Endothelial cell of umbilical vein (primary cell): ENCODE measurements at places on chromosomes 7 and 10.

GRCh38 chr10:70987396-70988130 lies 99.2 kb upstream of the PCBD1 start:
- DNase-seq = no peak

DNA sequence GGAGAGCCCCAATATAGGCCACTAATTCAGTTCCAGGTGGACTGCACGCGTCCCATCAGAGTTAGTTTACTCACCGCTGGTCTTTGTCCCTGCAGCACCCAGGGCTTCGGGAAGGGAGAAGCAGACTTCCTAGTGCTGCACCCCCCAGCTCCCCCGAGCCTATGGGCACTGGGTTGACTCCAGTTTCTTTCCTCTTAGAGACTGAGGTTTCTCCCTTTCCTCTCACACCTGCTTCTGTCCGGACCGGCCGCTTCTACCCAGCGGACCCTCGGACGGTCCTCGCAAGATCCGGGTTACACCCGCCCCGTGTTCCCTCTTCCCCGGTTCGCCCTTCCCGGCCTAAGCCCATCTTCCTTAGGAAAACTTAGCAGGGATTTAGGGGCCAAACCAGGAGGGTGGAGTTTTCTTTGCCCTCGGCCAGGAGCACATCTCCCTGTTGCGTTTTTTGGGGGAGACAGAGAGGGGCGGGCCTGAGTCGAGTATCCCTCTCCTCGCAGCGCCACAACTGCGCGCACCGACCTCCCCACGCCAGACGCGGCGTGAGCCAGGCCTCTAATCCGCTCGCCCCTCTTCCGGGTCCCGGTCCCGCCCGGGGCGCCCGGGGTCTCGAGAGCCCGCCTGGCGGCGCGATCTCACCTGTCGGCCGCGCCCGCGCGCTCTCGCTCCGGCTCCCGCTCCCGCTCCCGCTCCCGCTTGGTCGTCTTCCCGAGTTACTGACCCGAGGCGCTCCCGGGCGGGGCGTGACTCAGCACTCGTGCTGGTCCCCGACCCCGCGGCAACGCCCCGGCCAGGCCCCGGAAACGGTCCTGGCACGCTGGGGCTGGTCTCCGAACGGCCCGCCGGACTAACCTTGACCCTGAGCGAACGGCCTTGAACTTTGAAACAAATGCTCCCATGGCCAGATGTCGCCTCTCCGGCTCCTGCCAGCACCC lies at the start of gene AIFM2:
AIFM2 (minus strand) TSS at position 728 of the 932 bp plus-strand sequence. CDS start 8,741 bp downstream, outside the sequence.
- peak; percentile 38 for DNase-seq

DNA sequence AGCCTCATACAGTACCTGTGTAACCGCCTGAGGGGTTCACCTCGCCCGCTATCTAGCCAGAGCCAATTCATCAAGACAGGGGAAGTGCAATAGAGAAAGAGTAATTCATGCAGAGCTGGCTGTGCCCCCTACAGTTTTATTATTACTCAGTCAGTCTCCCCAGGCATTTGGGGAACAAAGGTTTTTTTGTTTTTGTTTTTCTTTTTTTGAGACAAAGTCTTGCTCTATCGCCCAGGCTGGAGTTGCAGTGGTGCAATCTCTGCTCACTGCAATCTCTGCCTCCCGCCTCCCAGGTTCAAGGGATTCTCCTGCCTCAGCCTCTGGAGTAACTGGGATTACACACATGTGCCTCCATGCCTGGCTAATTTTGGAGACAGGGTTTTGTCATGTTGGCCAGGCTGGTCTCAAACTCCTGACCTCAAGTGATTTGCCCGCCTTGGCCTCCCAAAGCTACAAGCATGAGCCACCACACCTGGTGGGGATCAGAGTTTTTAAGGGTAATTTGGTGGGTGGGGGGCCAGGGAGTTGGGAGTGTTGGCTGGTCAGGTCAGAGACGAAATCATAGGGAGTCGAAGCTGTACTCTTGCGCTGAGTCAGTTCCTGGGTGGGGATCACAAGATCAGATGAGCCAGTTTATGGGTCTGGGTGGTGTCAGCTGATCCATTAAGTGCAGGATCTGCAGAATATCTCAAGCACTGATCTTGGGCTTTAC lies 116.5 kb downstream of the MARCHF5 start:
- DNase-seq = no peak

DNA sequence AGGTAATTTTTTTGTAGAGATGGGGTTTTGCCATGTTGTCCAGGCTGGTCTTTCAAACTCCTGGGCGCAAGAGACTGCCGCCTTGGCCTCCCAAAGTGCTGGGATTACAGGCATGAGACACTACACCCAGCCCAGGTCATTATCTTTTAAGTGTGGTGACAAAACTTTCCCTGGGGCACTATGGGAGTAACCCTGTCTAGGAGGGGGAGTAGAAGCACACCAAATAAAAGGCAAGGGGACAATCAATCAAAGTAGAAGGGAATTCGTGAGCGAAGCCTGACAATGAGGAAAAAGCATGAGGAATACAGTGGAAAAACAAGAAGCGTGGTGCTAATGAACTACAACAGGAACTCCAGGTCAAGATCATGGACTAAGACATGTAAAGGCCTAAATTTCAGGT lies 31.4 kb downstream of the IDE start:
- DNase-seq = no peak

- DNase-seq = no peak
Measured at GRCh38 chr10:35606430-35606829, 1.3 kb downstream of the GJD4 start.

GRCh38 chr7:73716318-73716890 lies 3.1 kb downstream of the STX1A start:
- no peak for DNase-seq

GRCh38 chr7:98056580-98056979 lies 50.1 kb upstream of the LMTK2 start:
- no peak for DNase-seq

DNA sequence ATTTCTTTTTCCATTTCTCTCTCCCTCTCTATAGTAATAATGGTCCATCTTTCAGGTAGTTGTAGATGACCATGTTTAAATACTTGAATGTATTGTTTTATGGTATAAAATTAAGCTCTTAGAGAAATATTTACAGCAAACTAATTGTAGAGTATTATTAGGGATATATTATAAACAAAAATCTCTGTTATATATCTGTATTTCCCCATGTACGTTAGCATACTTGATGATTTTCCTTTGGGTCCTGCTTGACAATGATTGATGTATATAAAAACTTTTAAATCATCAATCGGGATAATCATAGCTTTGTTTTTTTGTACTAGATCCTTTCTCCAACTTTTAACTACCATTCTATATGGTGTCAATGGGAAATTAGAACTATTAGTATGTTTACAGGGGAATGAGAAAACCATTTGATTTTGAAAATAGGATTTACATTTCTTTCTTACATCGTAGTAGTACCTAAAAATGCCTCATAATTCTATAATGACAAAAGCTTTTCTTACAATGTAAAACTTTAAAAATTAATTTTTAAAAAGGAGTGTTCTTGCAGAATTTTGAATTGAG lies 117.5 kb upstream of the CDK13 start:
- no peak for DNase-seq

DNA sequence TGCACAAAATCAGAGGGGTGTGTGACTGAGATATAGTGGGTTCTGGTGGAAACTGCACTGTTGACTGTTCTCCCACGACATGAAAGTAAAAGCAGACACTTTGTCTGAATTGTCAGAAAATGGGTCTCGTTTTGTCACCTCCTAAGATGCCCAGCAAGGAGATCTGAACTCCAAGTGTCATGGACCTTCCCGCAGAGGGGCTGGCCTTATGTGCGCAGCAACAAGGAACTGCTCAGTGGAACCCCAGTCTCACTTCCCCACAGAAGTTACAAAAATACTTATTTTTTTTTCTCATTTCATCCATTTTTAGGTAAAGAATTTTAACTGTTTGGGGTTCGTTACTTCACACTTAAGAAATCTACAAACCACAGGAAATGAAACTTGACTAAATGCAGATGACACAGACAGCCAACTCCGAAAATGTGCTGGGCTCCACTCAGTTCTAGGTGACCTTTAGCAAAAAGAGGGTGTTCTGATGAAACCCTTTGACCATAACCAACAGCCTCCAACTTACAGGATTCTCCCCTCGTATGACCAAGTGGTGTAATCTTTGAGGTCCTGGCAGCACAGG lies 115.0 kb downstream of the FAM107B start:
- no peak for DNase-seq

DNA sequence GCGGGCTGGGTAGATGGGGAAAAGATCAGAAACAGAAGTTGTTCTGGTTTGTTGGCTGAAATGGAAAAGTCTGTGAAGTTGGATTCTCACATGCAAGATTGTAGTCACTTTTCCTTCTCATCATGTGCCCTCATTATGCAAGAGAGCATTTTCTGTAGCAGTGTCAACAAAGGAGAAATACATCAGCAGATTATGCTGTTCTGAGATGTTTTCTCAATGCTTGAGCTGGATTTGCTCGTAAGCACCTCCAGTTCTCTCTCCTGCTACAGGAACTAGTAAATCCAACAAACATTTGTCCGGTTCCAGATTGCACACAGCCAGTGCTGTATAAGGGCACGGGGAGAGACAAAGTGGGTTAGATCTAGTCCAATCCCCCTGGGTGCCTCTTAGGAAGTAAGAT lies 90.0 kb downstream of the GATA3 start:
- DNase-seq = no peak

GRCh38 chr7:36775061-36775620 lies 50.8 kb upstream of the AOAH start:
- no peak for DNase-seq

DNA sequence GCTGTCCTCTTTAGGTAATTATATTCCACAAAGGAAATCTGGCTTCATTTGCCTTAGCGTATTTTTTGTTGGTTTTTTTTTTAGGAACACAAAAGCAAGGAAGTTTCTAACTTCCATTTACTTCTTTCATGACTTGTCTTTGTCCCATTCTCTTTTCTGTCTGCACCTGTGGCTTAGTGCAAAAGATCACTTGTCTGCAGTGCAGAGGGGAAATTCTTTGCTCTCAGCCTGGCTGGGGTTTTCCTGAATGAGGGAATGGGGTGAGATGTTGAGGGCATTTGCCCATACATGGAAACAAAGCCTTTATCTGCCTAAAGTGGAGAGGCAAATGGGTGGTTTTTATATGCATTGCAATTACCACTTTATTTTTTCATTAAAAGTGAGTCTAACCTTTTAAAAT lies 361.1 kb upstream of the IGFBP3 start:
- peak; percentile 55 for DNase-seq

DNA sequence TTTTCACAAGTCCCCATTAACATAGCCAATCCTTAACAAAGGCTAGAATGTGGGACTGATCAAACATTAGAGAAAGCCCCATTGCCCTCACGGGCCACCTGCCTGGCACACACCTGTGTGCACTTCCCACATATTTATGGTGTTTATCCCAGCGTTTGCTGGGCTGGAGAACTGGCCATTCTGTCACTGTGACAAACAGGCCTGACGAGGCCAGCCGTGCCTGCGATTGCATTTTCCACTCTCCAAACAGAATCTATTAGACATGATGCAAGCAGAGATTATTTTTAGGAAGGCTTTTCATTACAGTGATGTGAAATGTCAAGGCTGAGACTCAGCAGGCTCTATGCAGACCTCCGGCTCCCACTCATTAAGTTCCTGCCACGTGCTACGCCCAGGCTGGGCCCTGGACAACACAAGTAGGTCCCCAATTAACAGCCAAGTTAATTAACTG lies 20.4 kb downstream of the PTPRN2 start:
- DNase-seq = no peak

- no peak for DNase-seq
Measured at GRCh38 chr7:11366118-11366517, 392.4 kb downstream of the PHF14 start.

DNA sequence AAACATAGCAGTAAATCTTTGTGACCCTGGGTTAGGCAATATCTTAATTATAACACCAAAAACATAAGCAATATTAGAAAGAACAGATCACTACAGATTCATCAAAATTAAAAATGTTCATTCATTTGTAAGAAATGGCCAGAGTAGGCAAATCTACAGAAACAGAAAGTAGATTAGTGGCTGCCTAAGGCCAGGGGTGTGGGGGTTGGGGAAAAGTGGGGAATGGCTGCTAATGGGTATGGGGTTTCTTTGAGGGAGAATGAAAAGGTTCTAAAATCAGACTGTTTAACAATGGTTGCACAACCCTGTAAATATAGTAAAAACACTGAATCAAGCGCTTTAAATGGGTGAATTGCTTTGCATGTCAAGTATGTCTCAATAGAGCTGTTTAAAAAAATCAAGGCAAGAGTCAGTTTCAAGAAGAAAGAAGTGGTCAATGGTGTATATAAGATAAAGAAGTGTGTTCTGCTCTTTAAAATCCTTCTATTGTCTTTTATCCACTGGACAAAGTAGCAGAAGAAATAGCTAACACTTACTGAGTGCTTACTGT lies 42.6 kb downstream of the CDK6 start:
- no peak for DNase-seq

GRCh38 chr10:5537684-5538083 lies 12.9 kb downstream of the CALML3 start:
- DNase-seq = no peak

DNA sequence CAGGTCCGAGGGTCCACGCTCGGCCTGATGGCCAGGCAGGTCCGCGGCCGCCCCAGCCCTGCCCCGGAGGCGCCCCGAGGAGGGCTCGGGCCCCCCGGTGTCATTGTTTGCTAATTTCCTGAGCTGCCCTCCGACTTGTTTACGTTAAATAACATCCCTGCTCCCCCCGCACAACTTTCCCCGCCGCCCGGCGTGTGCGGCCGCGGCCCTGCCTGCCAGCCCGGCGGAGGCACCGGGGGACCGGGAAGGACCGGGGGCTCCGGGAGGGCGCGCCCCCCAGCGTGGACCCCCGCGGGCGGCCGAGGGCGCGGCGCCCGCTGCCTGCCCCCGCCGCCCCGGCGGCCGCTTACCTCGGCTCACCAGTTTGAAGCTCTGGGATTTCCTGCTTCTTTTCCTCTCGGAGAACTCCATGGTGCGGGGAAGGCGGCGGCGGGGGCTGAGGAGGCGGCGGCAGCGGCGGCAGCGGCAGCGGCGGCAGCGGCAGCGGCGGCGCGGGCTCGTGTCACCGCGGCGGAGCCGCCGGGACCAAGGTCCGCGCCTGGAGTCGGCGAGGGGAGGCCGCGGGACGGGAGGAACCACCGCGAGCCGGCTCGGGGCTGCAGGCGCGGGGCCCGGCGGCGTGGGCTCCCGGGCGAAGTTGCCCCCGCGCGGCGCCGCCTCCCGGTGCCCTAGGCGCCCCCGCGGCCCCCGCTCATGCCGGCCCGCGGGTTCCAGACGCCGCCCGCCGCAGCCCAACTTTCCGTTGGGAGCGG lies 515 bp downstream of the BEND7 start:
- peak; percentile 31 for DNase-seq

GRCh38 chr10:52615331-52615730 lies 157.3 kb downstream of the MBL2 start:
- DNase-seq = no peak

DNA sequence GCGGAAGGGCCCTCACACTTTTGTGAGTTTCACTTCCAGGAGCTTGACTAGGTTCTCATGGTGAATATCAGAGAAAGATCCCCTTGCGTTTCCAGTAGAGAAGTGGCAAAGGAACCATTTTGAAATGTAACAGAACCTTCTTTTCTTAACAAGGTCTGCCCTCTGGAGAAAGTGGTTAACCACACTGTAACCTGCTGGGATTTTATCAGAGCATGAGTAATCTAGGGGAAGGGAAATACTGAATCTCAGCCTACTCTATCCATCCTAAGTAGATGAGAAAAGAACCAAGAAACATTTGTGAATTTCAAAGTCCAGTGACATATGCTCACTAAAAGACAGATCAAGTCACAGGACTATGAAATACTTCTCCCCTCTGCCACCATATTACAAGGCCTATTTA lies 235.5 kb downstream of the ZEB1 start:
- no peak for DNase-seq

GRCh38 chr10:4426866-4427265 lies 399.1 kb upstream of the AKR1E2 start:
- no peak for DNase-seq
